ENCODE measurements at places on chromosomes 1 and 21. TPM values are rescaled to one million over a fixed set of nuclear protein-coding genes. Genes with fewer than 3 reads are reported as not detected.

Gene RIMS3
- total RNA-seq, result 1.1 TPM

Gene GUCA2A
- total RNA-seq, result not detected

Gene OVAAL
- not detected for total RNA-seq

DNA sequence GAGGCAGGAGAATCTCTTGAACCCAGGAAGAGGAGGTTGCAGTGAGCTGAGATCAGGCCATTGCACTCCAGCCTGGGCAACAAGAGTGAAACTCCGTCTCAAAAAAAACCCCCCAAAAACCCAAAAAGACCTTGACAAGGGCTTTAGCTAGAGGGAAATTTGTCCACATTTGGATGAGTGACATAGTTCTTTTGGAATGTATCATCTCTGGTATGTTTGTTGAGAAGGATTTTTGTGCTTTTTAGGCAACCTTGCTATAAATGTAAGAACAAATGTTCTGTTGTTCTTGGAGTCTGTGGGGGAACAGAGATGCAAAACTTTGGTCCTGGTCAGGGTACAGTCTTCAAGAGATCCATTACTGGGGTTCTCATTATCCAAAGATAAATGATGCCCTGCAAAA, 28.9 kb downstream of the INAVA start:
- no peak for DNase-seq

- DNase-seq, result no peak
Measured at GRCh38 chr1:226369110-226369509, 38.8 kb downstream of the PARP1 start.

- DNase-seq, result no peak
Measured at GRCh38 chr1:158706096-158706495, 5.6 kb upstream of the OR6K2 start.

Gene TADA1
- total RNA-seq, result 21.4 TPM

- no peak for DNase-seq
Measured at GRCh38 chr21:32316361-32317215, 17.9 kb downstream of the MRAP start.

DNA sequence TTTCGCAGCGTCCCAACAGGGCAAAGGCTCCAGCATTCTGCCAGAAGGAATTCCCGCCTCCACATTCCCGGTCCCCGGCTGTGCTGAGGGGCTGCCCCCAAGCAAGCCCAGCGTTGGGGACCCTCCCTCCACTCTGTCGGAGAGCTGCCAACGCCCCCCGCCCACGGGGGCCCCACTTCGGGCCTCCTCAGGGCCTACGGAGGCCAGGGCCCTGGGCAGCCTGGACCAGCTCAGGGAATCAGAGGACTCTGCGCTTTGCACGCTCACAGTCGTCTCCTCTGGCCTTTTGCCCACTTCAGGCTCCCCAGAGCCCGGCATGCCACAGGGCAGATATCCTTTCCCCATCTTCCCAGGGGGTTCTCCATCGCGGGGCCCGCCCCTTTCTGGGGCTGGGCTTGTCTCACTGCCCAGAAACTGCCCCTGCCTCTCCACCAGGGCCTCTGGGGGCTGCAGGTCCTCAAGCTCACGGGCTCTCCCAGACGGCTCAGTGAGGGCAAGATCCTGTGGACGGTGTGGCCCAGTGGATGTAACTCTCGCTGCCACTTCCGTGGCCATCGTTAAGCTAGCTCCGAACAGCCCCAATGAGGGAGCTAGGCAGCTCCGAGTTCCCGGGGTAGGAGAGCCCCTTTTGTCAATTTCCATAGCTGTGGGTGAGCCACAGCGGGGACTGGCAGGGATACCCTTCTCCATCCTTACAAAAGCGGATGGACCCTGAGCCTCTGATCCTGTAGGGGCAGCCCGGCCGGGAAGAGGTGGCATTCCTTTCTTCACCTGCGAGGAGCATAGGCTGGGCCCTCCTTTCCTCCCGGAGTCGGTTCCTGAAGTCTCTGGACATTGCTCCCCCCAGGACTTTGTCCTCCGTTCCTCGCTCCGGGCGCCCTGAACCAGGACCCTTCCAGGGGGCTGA, 2.8 kb downstream of the ITPKB start:
- no peak for DNase-seq

DNA sequence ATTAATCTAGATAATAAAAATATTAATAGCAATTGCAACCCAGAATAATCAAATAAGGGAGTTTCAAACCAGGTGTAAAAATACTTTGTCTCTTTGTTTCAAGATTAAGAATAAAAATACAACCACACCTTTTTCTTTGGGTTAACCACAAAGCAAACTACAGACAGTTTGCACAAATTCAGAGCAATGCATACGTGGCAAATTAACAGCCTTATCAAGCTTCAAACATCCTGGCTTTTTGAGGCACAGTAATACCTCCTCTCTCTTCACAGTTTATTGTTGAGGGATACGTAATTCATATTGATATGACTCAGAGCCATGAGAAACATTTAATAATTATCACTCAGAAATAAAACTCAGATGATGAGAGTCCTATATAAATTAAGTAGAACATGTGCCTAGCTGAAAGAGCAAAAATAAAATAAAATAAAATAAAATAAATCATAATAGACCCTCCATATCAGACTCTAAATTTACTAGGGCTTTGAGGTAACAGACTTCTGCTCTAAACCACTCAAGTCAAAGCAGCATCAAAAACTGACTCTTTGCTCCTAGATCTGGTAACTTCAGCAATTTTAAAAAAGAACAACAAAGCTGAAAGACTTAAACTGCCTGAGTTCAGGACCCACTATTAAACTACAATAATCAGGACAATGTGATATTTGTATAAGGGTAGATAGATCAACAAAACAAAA, 11.4 kb downstream of the EDEM3 start:
- no peak for DNase-seq

Gene TLR5
- 0.19 TPM for total RNA-seq

- no peak for DNase-seq
Measured at GRCh38 chr1:16491056-16491675, 22.9 kb downstream of the RNU1-1 start.

Gene UBASH3A
- total RNA-seq, result 41.1 TPM

DNA sequence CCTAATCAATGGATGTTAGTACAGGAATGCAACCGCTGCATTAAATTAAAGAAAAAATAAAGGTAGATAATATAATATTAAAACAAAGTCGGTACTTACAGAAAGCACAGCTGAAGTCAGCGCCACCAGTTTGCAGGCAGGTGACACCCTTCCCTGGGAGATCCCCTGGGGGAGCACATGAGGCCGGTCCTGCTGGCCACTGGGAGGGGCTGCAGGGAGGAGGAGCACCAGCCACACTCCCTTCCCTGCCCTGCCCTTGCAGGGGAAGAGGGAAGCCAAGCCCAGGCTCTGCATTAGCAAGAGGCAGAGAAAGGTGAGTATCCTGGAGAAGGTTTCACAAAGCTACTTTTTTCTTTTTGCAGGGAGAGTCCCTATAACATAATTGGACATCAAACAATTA, 507.0 kb downstream of the AJAP1 start:
- DNase-seq, result no peak

- DNase-seq, result no peak
Measured at GRCh38 chr1:7784492-7785071, 491 bp downstream of the PER3 start.

Gene HHAT
- 1.3 TPM for total RNA-seq

- DNase-seq, result no peak
Measured at GRCh38 chr1:214542275-214543199, 8.9 kb downstream of the PTPN14 start.

Gene RERE
- 36.8 TPM for total RNA-seq

DNA sequence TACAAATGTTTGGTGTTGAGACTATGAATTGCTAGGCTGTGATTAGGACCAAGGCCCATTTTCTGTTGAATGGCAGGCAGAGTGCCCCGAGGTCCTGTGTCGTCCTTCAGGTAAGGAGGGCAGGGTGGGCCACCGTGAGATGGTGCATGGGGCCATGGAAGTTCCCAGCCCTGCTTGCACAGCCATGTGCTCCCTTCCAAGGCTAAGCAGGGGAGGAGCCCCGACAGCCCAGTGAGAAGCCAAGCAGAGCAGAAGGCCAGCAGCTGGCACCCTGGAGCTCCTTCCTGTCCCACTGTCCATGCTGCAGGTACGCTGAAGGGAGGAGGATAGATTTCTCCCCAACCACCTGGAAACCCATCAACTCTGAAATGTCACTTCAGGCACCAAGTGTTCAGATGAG, 8.2 kb upstream of the NUAK2 start:
- DNase-seq, result no peak

DNA sequence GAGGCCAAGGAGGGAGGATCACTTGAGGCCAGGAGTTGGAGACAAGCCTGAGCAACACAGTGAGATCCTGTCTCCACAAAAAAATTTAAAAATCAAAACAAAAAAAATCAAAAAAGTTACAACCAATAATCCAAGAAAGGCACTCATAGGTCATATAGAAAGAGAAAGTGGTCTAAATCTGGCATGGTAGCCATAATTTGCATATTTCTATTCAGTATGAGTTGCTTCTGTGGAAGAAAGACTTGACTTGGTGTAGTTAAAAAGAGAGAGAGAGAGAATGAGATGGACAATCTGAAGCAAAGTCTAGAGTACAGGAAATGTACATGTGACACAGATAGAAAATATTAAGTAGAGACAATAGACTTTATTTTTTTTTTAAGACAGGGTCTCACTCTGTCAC, 22.5 kb downstream of the JMJD4 start:
- DNase-seq, result no peak

Gene LAMB3
- 0.88 TPM for total RNA-seq

GRCh38 chr1:42768172-42768571, 1.1 kb downstream of the C1orf50 start:
- DNase-seq, result no peak

- DNase-seq, result no peak
Measured at GRCh38 chr1:47711184-47711847, 273.5 kb downstream of the FOXD2 start.

DNA sequence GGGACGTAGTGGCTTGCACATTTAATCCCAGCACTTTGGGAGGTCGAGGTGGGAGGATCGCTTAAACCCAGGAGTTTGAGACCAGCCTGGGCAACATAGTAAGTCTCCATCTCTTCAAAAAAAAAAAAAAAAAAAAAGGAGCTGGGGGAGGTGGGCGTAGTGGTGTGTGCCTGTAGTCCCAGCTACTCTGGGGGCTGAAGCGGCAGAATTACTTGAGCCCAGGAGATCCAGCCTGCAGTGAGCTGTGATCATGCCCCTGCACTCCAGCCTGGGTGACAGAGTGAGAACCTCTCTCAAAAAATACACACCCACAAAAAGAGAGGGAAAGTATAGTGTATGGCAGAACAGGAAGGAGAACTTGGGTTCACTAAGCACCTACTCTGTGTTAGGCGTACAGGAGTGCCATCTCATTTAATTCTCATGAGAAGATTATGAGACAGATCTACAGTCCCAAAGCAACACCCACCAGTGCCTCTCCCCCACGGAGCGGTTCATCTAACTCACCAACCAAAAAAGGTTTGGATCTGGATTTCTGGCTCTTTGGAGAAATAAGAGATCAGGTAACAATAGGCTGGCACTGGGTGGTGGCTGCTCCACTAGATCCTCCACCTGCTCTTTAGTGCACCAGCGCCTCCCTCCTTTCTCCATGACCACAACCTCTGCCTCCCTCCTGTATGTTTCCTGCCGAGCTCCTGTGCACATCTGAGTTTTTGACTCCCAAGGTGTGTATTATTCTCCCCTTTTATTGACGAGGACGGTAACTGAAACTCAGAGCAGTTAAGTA, 1.4 kb upstream of the TRAF5 start:
- no peak for DNase-seq

Gene SLC37A1
- total RNA-seq, result 15.7 TPM

DNA sequence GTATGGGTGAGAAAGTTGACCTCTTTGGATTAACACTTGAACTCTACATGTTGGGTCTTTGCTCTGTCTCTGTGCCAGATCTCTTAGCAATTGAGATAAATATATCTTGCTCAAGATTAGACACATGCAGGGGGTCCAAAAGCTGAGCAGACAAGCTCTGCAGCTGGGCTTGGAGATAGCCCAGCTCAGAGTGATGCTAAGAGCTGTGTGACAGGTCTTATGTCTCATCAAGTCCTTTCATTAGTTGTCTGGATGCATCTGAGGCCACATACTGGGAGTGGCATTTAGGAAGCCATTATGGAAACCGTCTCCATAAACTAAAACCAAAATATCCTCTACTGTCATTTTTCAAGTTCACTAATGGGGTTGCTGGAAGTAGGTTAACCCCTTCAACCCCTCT, 289.4 kb upstream of the DUSP10 start:
- no peak for DNase-seq

Gene KIFAP3
- total RNA-seq, result 14.9 TPM

- no peak for DNase-seq
Measured at GRCh38 chr1:20555025-20555757, 2.8 kb downstream of the FAM43B start.

- DNase-seq, result no peak
Measured at GRCh38 chr1:37175666-37176215, 141.4 kb upstream of the GRIK3 start.

DNA sequence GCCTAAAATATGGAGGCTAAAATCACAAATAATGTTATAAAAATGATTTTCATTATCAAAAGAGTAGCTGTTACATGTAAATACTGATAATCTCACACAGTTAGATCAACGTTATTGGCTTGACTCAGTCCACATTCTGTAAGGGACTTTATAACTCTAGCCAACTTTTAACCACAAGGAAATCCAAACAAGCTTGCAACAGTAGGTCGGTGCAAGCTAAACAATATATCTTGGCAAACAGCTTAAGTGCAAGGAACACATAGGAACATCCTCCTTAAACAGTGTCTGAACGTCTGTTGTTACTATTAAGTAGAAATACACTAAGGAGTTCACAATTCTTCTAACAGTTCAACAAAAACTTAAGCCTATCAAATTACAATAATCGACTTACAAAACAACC, 126.7 kb downstream of the EIF4G3 start:
- DNase-seq, result no peak

Gene NUP210L
- 0.04 TPM for total RNA-seq

- no peak for DNase-seq
Measured at GRCh38 chr1:17562375-17562774, 22.9 kb downstream of the ARHGEF10L start.

Gene SPATA45
- not detected for total RNA-seq

DNA sequence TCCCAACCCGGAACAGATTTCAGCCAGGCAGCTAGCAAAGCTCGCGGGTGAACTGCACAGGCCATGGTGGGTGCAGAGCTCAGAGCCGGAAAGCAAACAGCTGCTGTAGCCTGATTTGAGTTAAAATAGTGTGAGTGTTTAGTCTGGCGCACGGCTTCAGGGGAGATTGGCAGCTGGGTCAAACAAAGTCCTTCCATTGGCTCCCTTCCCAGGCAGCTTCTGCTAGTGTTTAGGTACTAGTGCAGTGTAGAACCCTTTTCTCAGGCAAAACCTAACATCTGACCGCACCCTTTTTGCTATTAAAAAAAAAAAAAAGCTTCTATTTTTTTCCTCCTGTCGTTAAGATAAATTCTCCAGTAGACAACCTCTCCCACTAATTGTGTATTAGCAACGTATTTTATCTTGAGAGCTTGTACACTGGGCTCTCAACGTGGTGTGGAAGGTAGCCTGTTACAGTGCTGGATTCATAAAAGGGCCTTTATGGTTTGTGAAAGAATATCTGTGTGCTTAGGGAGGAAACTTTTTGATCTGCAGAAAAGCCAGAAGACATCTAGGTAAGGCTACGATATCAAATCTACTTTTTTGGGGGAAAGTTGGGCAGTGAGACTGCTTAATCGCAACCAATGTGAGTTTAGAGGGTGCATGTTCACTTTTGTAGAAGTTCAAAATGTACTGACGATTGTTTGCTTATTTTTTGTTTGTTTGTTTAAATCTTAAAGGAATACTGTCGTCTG, 689.6 kb downstream of the USP25 start:
- DNase-seq, result no peak

Gene DNALI1
- total RNA-seq, result not detected

GRCh38 chr1:109161858-109162606, 48.1 kb downstream of the ELAPOR1 start:
- DNase-seq, result peak; percentile 15

Measured in activated naive CD8-positive, alpha-beta T cell treated with anti-CD3 and anti-CD28 coated beads for 36 hours (primary cell).